Putamen (tissue), 1 donor: ENCODE measurements at places on chromosomes 3 and 15.
A peak's percentile ranks its signal among the peaks of the same experiment; 100 is the strongest.

DNA sequence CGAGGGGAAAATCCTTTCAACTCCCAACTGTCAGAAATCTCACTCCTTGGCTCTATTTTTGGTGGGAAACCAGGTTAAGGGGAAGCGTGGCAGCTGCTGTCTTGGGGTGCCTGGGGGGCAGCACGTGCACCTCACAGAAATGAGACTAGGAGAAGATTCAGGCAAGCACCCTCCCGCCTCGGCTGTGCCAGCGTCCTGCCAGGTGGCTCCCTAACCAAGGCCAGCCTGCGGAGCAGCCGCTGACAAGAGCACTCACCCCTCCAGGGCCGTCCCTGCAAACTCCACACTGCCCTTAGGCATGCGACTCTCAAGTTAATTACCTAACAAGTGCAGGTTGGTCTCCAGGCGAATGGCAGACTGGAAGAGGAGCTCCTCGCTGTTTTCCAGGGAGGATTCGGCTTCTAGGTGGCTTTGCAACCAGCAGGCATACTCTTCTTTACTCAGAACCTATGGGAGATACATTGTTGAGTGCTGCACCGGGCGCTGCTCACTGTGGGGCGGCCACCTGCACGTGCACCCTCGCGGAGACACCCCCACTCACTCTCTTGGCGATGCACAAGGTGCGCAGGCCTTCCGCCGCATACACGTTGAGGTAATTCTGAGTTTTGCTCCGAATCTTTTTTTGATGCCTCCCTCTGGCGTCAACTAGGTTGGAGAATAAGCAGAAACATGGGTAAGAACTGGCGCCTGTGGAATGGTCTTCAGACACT is 155.3 kb downstream of the ATP10A start:
- DNase-seq: no peak

DNA sequence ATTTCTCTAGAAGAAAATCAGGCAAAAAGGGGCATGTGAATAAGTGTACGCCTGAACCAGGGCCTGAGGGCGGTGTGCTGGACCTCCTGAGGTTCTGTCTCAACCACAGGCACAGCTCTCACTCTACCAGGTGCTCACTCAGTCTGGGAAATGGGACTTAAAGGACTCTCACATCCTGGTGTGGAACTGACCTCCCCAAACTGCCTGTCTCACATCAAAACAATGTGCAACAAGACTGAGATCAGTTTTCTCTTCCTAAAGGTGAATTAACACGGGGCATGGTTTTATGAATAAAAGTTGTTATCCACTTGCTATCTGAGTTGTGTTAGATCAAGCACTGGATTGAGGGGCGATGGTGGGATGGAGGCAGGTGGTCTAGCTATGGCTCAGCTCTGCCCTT is 4.8 kb downstream of the STOML1 start:
- DNase-seq: no peak

GRCh38 chr15:79978260-79978654 is 7.3 kb upstream of the BCL2A1 start:
- no peak for DNase-seq

DNA sequence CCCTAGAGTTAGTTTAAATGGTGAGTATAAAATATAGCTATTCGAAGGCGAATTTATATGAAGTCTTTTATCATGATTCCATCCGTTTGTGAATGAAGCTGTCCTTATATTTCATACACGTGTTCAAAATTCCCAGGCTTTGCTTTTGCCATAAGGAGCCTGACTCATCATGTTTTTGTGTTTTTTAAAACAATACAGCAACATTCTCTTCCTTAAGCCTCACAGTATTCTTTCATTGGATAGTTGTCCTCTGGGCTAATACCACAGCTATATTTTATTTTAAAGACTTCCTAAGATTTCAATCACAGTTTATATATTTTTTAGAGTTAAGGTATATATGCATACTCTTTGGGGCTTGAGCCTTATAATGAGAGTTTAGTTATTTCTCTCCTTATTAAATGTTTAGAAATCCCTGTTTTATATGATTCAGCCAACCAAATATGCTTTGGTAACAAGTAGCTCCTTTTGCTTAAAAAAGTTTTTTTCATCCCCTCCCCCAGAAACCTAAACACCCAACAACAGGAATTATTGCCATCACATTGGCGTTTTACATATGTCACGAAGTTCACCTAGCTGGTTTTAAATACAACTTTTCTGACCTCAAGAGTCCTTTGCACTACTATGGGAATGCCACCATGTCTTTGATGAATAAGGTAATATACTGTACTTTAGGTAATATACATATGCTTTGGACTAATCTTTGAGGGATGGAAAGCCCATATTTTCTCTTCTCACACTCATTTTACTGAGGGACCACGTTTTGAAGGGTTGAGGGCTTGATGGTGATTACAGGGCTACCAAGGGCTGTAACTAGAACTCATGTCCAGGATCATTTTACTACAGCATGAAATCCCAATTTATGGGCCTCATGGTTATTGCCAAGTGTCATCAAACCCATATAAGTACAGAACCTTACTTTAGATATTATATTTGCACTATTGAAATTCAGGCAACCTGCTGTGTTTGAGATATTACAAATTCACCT is 28.5 kb downstream of the ST3GAL6 start:
- DNase-seq: no peak

GRCh38 chr3:26498271-26498670 is 124.3 kb upstream of the LRRC3B start:
- peak; percentile 1 for DNase-seq

- no peak for DNase-seq
Measured at GRCh38 chr15:68517285-68517761, 61.5 kb upstream of the CORO2B start.

DNA sequence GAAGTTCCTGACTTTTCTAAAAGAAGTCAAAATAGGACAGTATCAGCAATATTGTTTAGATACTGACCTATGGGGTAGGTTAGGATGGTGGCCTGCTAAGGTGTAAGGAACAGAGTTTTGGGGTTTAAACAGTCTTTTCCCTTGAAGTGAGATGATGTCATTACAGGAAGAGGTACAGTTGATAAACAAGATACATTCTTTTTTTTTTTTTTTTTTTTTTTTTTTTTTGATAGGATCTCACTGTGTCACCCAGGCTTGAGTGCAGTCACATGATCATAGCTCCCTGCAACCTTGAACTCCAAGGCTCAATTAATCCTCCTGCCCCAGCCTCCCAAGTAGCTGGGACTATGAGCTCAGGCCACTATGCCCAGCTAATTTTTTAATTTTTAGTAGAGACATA is 33.3 kb downstream of the SLC25A36 start:
- no peak for DNase-seq

- DNase-seq: no peak
Measured at GRCh38 chr15:34794590-34795206, 651 bp downstream of the ACTC1 start.

- DNase-seq: no peak
Measured at GRCh38 chr3:53589806-53590205, 95.4 kb downstream of the CACNA1D start.

DNA sequence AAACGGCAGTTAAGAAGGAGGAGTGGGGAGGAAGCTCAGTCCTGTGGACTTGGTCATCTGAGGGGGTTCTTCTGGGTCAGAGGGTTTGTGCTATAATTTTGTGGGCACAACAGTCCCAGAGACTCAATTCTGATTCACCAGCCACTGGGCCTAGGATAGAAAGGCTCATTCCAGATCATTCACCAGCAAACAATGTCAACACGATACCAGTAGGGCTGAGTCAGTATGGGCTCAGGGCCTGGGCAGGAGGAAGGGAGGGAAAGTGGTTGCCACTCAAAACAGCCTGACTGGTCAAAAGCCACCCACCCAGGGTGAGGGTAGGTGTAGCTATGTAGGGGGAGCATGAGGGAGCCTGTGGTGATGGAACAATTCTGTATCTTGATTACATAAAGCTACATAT is 86.9 kb upstream of the MEX3B start:
- no peak for DNase-seq

DNA sequence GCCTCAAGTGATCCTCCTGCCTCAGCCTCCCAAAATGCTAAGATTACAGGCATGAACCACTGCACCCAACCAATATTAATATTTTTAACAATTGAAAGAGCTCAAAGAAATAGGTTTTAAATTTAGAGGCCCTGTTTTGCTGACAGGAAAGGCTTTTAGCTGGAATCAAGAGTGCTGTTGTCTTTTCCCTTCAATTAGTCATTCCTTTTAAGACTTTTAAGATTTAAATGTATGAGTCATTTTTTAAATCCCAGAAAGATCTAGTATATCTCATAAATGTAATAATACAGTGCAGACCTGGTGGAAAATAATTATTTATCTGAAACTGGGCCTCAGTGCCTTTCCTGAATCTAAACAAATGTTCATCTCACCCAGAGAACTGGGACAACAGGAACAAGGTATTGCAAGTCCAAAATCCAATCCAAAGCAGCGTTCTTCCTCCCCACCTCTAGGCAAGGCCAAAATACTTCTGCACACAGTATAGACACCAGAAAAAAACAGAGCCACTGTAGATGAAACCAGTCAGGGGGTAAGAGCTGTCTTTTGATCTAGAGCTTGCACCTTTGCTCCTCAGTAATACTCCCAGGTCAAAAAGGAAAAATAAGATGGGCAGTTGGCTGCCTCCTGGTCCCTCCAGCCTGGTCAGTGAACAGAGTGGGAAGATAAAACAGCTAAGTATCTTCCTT is 14.4 kb downstream of the AGTR1 start:
- no peak for DNase-seq

DNA sequence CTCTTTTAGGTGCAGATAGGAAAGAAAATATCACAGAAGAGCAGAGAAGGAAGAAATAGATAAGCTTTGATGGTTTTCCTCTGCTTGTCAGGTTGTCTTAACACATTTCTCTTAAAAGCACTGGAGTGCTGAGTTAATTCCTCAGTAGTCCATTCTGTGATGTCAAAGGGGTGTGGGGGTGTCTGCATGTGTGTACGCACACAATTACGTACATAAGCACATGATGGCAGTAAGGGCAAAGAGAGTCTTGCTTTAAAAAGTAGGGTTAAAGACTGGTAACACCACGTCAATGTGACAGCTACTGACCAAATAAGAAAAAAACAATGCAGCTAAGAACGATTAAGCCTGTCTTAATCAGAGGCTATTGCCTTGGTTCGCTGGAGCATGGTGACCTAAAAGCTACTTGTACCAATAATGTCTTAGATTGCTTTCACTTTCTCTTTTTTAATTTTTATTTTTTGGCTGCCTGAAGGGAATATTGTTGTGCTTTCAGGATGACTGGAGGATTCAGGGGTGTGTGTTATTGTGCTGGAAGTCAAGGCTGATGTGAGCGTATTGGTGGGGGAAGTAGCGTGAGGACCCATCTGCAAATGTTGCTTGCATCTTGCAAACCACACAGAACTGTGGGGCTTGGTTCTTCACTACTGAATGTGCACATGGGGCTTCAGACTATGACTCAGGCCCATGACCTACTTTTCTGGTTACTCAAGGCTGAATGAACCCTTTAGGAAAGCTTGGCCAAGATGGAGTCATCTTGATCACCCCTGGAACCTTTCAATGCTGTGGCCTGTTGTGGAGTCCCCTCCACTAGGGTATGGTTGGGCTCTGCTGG is 417.8 kb upstream of the TPM1 start:
- no peak for DNase-seq

- no peak for DNase-seq
Measured at GRCh38 chr3:126515066-126515706, 2.4 kb downstream of the UROC1 start.

- DNase-seq: no peak
Measured at GRCh38 chr3:101685870-101686307, 629 bp downstream of the RPL24 start.

DNA sequence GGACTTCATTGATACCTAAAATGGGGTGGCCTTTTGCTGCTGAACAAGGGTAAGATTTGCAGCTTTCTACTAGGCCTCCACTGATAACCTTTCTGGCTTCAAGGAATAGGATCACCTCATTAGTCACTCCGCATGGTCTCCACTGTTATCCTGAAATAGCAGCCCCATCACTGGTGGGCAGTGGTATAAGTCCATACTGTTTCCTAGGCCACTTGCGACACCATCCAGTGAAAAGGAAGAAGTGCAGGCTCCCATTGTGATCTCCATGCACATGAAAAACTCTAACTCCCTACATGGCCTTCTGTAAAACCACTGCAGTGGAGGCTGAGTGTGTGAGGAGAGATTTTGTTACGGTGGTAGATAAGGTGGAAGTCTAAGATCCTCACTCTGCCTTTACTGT is 1455.9 kb downstream of the SI start:
- no peak for DNase-seq

DNA sequence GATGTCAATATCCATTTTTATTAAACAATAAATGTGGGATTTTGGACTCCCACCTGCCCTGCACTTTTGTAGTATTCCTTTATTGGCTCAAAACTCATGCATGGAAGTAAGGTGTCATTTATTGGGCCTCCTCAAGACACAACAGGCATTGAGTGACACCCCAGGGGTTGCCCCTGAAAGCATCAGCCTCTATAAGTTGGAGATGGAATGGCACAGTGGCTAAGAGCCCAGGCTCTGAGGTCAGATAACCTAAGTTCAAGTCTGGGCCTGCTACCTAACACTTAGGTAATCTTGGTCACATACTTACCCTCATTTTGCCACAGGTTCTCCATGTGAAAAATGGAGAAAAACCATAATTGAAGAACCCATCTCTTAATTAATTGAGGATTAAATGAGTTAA is 4.6 kb downstream of the CAPN3 start:
- DNase-seq: no peak

- no peak for DNase-seq
Measured at GRCh38 chr3:161333696-161334095, 37.6 kb downstream of the SPTSSB start.

GRCh38 chr3:116140100-116140689 is 305.1 kb downstream of the LSAMP start:
- DNase-seq: no peak

GRCh38 chr3:71374582-71374981 is 208.9 kb downstream of the FOXP1 start:
- no peak for DNase-seq
